ENCODE measurements at places on chromosomes 7 and 10.

DNA sequence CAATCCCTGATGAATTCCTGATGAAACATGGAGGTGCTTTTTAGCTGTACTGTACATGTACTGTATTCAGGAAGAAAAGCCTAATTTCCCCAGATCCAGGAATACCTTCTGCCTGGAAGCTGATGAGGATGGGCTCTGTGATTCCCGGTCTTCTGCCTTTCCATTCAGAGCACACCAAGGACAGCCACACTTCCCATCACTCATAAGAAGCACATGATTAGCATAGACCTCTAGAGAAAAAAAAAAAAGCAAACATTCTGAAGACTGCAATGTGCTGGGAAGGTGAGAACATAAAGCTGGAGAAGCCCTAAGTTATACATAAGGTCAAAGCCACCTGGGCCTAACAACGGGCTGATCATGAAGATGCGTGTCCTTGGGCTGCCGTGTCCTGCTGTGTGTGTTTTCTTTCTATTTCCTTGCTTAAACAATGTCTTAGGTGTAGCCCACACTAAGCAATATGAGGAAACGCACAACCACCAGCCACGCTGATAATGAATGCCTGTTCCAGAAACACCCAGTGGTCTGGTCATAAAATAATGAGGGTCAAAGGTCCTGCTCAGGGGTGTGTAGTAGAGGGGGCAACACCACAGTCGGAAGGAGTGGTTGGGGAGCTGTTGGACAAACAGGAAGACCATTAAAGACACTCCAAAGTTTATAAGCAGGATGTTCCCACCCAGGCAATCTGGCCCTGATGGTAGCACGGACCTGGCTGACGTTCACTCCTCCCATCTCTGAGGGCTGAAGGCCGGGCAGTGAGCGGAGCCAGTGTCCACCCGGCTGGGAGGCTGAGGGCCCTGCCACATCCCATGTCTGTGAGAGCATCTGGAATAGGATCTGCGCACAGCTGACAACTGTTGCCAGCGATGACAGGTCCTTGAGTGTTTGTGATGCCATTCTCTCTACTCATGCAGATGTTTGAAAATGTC, 7.9 kb downstream of the PKD1L1 start:
- DNase-seq: no peak

DNA sequence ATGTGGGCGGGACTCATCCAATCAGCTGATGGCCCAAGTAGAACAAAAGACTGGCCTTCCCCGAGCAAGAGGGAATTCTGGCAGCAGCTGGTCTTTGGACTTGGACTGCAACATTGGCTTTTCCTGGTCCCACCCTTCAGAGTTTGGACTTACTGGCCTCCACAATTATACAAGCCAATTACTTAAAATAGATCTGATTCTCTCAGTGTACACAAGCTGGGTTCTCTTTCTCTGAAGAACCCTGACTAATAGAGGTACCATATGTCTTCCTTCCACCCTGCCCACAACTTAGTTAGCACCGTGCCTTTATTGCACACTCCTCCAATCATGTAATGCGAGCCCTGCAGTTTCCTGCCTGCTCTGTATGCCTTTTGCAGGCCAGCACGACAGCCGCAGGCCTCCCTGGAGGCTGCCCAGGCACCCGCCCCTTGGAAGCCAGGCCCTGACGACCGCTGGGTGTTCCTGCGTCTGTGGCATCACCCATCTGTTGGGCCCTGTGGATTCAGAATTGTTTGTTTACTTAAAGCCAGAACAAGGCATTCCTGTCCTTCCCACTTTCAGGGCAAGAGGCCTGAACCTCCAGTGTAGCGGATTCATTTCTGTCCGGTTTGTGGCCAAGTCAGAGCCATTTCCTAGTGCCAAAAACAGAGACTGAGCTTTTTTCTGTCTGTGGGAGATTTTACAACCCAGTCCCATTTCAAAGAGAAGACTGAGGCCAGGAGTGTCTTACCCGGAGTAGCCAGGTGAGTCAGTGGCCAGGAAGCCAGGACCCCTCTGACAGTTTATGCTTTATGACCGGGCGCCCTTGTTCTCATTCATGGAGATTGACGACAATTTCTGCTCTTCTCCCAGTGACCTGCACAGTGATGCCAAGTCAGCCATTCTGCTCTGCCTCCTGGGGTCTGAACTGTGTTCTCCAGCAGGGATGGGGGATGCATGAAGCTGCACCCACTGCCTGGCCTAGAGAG, 968 bp upstream of the INMT start:
- no peak for DNase-seq

DNA sequence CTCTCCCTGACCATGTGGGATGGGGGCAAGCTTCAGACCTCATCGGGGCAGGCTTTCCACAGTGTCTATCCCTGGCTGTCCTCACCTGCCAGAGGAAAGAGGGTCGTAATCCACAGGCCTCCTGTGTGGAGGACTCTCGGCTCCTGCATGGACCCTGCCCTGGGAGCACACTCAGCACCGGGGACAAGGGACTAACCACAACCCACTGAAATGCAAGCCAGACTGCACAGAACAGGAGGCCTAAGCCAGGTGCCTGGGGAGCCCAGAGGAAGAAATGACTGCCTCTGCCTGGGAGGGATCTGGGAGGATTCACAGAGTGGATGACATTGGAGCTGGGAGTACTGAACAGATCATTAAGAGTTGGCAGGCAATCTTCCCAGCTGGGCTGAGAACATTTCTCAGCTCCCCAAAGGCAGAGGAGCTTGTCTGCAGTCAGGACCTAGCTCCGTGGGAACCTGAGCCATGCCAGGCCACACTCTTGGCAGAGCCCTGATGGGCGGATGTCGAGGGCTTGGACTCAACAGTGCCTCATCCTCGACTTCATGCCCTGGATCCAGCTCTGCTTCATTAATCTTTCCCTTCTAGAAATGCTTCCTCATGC, 213.4 kb downstream of the USP6NL start:
- DNase-seq: no peak

- DNase-seq: no peak
These were observed 130.9 kb downstream of the AGMO start for GRCh38 chr7:15430911-15431310.

GRCh38 chr10:32961895-32962369, 3.9 kb upstream of the ITGB1 start:
- DNase-seq: no peak

DNA sequence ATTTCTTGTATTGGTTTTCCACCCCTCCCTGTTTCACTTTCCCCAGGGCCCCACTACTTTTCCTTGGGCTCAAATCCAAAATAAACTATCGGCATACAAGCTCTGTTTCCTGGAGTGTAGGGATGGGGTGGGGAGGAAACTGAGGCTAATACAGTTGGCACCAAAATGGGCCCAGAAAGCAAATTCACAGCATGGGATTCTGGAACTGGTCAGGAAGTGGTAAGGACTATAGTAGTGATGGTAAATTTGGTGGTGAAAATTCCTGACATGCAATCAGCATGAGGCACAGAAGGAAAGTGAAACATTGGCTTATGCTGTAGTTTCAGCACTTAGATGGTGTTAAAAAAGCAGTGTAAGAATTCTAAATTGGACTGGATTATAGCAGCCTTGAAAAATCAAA, 8.7 kb upstream of the SAMD9L start:
- DNase-seq: no peak

- DNase-seq: no peak
These were observed 1.9 kb downstream of the CHAT start for GRCh38 chr10:49615721-49616120.

DNA sequence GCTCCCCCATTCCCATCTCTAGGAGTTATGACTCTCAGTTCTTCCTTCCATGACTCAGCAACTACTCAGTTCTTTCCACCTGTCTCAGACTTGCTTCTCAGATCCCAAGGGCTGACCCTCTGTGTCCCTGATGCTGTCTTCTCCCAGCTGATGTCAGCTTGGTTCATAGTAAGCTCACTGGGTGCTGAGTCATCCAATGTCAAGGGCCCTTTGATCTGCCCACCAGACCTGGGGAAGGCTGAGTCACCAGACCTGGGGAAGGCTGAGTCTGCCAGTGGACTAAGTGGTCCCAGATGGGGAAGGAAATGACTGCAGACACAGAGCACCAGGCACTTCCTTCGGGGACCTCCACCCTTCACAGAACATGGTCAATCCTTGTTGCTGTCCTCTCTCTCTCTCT, 76.1 kb upstream of the ZEB1 start:
- DNase-seq: no peak
